ENCODE measurements at places on chromosomes 4 and X.

DNA sequence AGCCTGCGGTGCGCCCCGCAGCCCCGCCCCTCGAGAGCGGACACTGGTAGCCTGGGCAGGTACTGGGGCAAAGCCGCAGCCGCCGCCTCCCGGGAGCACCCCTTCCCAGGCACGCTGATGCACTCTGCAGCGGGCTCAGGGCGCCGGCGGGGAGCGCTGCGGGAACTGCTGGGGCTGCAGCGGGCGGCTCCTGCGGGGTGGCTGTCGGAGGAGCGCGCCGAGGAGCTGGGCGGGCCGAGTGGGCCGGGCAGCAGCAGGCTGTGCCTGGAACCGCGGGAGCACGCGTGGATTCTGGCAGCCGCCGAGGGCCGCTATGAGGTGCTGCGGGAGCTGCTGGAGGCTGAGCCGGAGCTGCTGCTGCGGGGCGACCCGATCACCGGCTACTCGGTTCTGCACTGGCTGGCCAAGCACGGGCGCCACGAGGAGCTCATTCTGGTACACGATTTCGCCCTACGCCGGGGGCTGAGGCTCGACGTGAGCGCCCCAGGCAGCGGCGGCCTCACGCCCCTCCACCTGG is 401 bp downstream of the SOWAHD start:
- peak; percentile 17 for DNase-seq

- DNase-seq, result no peak
Measured at GRCh38 chr4:151573945-151574344, 165.0 kb downstream of the FHIP1A start.

DNA sequence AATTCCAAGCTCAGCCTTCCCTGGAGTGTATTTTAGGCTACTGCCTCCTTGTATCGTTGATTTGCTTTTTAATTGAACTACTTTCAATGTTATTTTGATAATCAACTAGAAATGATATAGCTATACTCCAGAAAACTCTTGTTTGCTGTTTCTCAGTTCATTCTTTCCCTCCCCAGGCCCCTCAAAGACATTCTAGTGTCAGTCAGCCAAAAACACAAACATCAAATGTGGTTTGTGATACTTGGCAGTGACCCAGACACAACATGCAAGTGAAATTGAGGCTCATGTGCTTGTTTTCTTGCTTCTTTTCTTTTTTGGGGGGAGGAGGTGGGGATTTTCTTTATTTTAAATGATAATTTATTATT is 7.6 kb downstream of the FAT4 start:
- no peak for DNase-seq

- no peak for DNase-seq
Measured at GRCh38 chr4:3389233-3390215, 52.2 kb upstream of the HGFAC start.

DNA sequence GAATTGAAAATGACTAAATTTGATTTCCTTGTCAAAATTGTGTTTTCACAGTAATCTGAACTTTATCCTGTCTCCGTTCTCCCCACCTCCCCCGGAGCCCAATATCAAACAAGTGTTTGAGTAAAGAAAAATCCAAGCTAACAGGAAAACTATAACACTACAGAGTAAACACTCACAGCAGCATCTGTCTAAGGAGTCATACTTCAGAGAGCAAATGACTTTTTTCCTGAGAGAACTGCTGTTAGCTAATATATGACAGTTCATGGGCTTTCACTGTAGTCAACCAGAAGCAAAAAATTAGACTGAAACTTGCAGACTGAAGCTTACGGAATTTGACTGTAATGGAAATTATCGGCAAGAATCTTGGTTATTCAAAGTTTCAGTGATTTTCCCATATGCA is 321.7 kb downstream of the ANKRD50 start:
- DNase-seq, result no peak

GRCh38 chr4:176156656-176157055 is 38.7 kb downstream of the SPATA4 start:
- no peak for DNase-seq

GRCh38 chr4:179398414-179398813 is 1956.2 kb upstream of the AGA start:
- no peak for DNase-seq

DNA sequence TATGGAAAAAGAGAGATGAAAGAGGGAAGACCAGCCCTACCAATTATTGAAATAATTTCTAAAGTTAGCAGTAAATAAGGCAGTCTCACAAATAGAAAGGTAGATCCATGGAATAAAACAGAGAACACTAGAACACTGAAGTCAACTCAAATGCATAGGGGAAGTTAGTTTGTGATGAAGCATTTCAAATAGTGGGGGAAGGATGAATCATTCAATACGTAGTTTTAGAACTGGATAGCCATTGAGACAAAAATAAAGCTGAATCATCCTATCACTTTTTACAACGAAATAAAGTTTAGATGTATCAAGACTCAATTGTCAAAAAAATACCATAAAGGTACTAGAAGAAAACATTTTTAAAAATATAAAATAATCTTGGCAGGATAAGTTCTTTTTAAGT is 143.2 kb upstream of the DGKK start:
- DNase-seq, result no peak

GRCh38 chr4:184408684-184409081 is 65.7 kb downstream of the IRF2 start:
- no peak for DNase-seq

- no peak for DNase-seq
Measured at GRCh38 chr4:73816814-73817213, 19.7 kb upstream of the CXCL6 start.
